NCI-H446 (cell line): ENCODE measurements at places on chromosomes 5 and 9.

DNA sequence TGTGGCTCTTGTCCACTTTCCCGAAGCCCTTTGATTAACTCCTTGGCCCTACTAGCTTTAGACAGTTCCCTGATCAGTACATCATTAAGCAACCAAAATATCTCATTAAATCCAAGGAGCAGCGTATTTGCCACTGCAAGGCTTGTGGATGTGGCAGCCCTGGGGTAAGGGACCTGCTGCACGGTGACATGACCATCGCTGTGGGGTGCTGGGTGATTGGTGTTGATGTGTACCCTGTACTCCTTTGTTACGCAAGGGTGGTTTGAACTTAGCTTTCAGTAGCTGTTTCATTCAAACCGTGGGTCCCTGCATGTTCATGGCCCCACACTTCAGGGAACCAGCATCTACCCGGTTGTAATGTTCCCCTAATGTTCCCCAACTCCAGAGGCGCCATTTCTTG, 41.0 kb downstream of the OTULIN start:
- no peak for DNase-seq

DNA sequence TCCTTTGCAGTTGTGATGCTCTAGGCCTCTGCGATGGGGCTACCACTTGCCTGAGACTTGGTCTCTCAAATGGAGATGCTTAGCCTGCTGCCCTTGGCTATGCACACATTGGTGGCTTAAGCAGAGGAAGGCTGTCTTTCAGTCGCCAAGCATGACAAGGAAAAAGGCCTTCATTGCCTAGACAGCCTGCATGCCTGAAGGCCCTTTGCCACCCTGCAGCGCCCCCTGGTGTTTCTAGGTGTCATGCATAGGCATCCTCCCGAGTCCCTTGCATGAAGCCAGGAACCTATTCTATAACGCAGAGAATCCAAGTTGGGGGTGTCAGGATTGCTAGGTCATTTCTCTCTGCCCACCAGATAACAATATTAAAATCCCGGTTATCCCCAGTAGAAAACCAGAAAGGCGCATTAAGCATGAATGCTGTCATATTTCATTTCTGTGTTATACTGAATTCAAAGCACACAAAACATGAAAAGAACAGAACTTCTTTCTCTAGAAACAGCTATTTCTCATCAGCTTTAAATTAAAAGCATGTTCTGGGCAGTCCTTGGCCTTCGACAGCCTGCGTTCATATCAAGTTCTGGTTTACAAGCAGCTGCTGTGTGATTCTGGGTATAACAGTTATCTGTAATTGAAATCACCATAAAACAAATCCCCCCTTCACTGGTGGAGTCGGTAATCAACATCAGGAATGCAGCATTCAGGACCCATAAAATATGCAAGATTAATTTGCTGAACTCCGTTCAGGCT, 59.7 kb upstream of the TRPC7 start:
- peak; percentile 65 for DNase-seq

- no peak for DNase-seq
Measured at GRCh38 chr5:141716009-141716408, 34.0 kb upstream of the ARAP3 start.

- DNase-seq: no peak
Measured at GRCh38 chr9:12916042-12916441, 141.2 kb downstream of the LURAP1L start.

DNA sequence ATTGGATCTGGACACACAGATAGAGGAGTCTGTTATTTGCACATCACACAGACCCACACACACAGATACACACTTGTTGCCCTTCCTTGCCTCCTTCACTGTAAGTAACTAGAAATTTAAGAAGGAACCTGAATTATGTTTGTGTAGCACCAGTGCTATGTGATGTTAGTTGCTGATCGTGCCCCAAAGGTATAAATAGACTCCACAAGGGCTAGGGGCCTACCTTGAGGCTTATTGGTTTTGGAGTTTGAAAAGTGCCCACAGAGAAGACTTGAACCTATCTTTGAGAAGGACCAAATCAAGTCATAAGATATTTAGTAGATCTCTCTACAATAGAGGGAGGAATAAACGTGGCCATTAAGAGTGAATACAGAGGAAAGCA, 8.8 kb upstream of the TGFBI start:
- DNase-seq: no peak

- no peak for DNase-seq
Measured at GRCh38 chr9:113461943-113462342, 1.6 kb upstream of the RGS3 start.

GRCh38 chr9:126513159-126514036, 100.3 kb upstream of the LMX1B start:
- DNase-seq: no peak

DNA sequence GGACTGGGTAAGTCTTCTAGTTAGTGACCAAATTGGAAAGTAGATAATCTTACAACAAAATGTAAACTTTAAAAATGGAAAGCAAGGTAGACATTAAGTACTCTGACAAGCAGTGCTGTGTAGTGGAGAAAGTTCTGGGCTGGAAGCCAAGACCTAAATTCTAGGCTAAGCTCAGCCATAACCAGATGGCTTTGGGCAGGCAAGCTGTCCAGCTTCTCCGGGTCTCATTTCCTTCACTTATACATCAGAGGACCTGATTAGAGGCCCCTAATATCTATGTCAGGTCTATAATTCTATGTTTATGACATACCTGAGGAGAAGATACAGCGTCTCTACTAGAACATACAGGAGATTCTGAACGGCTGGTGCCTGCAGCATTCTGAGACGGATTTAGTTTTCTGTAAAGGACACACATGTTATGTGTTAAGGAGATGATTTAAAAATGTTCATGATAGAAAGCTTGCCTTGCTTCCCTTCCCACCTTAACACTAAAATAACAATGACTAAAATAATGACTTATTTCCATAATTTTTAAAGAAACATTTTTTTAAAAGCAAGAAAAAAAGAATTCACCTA, 61.2 kb downstream of the ELL2 start:
- peak; percentile 87 for DNase-seq

- DNase-seq: no peak
Measured at GRCh38 chr5:155982354-155982753, 344.6 kb upstream of the SGCD start.

DNA sequence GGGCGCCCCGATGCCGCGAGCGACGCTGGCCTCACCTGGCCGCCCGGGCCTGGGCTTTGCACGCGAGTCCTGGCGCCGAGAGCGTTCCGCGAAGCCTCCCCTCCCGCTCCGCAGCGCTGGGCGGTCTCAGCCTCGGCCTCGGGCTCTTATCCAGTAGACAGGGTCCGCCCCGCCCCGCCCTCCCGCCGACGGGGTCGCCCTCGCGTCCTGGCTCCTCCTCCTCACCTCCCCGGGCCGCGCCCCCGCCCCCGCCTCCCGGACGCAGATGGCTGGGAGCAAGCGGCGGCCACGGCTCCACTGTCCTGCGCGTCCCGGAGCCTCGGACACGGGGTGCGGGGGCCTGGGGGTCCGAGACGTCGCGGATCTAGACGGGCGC, at the start of gene SLC6A3:
SLC6A3 (minus strand) TSS at position 128 of the 376 bp plus-strand sequence. CDS start 2,243 bp downstream, outside the sequence.
- DNase-seq: no peak

- DNase-seq: peak; percentile 23
Measured at GRCh38 chr5:59919484-59919883, 26.0 kb upstream of the PDE4D start.

DNA sequence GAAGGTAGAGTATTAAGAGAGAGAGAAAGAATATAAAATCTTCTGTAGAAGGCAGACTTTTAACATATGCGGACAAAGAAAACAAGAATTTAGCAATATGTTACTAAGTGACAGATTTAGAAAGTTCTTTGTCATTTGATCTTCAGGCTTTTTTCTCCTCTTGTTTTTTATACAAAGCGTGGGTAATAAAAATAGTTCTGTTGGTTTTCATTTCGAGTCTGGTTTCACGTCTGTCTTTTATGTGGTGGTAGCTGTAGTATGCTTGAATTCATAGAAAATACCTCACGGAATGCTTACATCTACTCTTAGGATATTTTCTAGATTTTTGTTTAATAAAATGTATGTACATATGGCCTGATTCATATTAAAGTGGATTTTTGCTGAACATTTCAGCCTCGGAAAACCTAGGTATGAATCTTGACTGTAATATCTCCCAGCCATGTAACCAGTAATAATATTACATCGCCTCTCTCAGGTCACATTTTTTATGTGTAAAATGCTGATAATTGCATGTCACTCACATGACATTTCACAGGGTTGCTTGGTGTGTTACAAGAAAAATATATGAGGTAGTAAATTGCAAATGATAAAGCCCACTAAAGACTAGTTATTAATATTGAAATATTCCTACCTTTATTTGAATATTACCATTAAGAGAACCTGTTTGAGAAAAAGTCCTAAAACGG, 72.5 kb upstream of the TAF11L2 start:
- no peak for DNase-seq

GRCh38 chr5:114430532-114430931, 68.7 kb downstream of the KCNN2 start:
- DNase-seq: no peak

- no peak for DNase-seq
Measured at GRCh38 chr5:72380492-72381274, 60.5 kb downstream of the PTCD2 start.

DNA sequence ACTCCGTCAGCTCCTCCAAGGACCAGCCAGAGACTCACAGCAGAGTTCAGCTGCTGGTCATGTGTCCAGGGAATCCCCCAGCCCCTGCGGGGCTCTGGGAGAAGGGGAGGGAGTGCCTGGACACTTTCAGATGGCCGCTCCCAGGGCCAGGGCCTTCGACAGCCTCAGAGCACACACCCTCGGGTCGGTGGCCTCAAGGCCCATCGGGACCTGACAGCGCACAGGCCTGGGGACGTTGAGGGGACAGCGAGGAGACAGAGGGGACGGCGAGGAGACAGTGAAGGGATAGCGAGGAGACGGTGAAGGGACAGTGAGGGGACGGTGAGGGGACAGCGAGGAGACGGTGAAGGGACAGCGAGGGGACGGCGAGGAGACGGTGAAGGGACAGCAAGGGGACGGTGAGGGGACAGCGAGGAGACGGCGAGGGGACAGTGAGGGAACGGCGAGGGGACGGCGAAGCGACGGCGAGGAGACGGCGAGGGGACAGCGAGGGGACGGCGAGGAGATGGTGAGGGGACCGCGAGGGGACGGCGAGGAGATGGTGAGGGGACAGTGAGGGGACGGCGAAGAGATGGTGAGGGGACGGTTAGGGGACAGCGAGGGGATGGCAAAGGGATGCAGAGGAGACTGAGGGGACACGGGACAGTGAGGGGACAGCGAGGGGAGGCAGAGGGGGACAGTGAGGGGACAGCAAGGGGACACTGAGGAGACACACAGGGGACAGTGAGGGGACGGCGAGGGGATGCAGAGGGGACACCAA, 47.3 kb downstream of the SLC12A7 start:
- no peak for DNase-seq

DNA sequence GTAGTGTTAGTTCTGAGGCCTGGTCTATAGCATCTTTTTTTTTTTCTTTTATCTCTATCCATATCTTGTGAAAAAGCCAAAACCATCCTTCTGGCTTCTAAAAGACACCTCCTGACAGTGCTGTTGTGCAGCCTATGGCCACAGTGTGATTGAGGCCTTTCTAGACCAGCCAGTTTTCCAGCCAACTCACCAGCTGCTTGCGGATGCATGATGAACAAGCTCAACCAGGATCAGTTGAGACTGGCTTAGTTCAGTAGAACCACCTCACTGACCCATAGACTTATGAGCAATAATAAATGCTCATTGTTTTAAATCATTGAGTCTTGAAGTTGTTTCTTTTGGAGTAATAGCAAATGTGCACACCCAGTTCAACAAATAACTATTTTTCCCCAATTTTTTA, 296.9 kb downstream of the FAM170A start:
- DNase-seq: no peak

DNA sequence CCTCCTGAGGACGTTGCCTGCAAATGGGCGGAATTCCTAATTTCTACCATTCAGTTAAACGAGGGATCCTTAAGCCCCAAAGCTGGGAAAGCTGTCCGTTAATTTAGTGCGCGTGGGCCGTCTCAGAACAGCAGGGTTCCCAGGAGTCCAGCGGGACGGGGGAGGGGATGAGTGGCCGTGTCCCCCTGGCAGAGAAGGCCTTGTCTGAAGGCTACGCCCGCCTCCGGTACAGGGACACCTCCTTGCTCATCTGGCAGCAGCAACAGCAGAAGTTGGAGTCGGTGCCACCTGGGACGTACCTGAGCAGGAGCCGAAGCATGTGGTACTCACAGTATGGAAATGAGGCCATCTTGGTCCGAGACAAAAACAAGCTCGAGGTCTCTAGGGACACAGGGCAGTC, 1.3 kb downstream of the BRD3OS start:
- DNase-seq: no peak

DNA sequence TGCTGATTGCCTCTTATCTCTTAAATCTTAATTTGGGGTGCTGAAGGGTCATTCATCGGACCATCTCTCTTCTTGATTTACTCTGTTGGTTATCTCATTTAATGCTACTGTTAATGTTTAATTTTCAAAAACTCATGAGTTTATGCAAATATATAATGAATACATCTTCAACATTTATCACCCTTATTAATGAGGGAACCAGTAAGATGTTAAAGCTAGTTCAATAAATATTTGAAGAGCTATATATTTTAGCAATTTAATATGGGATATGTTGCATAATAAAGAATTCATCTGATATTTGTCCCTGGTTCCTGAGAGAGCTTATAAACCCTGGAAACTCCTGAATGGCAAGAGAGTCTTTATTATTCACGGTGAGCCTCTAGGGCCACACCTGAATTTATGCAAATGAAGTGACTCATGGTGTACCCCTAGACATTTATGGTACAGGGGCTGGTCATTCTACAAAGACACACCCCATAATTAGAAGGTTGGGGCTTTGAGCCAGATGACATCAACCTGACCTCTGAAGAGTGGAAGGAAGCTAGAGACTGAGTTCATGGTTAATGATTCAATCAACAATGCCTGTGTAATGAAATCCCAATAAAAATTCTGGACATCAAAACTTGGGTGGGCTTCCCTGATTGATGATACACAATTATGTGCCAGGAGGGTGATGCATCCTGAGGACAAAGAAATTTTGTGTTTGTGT, 339.5 kb upstream of the ZNF608 start:
- no peak for DNase-seq

- no peak for DNase-seq
Measured at GRCh38 chr9:11233696-11234095, 620.9 kb upstream of the PTPRD start.

DNA sequence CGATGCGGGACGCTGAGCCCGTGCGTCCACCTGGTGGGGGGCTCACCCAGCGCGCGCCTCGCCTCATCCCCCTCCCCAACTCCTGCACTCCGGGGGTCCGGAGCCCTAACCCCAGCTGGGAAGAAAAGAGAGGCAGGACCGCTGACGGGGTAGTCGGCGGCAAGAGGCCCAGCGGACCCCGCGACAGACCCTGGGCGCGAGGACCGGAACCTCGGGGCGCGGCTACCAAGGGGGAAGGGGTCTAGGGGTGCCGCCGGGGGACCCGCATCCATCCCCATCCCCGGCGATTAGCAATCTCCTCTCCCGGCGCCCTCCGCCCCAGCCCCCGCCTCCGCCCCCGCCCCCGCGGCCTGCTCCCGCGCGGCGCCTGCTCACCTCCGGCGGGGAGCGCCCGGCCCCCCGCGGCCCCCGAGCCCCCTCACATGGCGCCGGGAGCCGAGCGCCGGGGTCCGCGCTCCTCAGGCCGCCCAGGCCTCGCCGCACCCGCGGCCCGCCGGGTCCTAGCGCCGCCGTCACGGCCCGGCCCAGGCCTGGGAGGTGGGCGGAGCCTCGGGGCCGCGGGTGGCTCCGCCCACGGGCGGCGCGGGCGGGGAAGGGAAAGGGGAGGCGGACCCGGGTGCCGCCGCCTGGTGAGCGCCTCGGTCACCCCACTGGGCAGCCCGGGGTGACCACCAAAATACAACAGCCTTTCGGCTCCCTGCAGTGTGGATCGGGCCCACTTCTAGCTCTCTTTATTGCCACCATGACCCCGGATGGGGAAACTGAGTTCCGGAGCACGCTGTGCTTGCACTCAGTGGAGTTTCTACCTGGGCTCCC, at the start of gene ST6GALNAC6:
ST6GALNAC6 (minus strand) TSS at position 476 of the 816 bp plus-strand sequence. CDS start 1,622 bp downstream, outside the sequence.
- peak; percentile 61 for DNase-seq
